ENCODE measurements at places on chromosomes 16 and 17.

GRCh38 chr17:60138769-60139437 lies 10.9 kb upstream of the CA4 start:
- no peak for DNase-seq

DNA sequence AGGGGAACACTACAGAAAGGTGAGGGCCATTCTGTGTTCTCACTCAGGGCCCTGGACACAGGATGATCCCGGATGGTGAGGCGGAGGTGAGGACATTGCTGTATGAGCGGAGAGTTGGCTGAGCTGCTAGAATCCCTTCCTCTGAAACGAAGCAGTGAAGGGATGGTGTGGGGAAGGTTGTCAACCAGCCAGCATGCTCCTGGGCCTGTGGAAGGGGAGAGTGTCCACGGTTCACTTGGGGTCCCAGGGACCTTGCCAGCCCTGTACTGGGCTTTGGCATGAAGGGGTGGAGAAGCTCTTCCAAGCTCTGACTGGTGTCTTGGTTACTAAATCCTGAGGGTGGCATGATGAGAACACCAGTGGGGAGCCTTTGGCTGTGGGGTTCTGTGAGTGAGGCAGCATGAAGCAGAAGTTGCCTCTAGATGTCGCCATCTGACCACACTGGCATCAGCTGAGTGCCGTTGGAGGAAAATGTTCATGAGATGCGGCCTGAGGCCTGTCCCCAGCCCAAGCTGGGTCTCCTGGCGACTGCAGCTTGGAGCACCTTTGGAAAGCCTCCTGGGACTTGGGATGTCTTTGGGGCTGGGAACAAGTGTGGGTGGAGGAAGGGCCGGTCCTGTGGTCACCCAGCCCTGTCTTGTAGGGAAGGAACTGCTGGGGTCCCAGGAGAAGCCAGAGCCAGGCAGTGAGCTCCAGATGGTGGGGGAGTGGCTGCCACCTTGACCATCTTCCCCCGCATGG lies 14.8 kb downstream of the PDP2 start:
- DNase-seq: no peak

DNA sequence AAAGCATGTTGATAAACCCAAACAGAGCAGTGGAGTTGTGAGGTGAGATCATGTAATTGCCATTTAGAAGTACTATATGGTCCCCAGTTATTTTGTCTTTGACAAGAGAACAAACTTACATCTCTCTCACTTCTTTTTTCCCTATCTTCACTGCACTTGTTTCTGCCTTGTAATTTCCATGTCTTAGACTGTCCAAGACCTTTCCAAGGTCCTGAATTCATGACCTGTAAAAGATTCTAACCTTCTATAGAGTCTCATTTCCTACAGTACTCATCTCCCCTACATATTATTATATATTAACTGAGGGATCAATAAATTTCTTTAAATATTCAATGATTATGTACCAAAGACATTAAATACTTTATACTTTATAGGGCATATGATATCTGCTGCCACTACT lies 295.3 kb upstream of the KIF2B start:
- DNase-seq: no peak

GRCh38 chr17:41333836-41334235 lies 16.8 kb downstream of the KRT33A start:
- no peak for DNase-seq

- DNase-seq: no peak
These were observed 9.0 kb upstream of the NGFR start for GRCh38 chr17:49486012-49486641.

DNA sequence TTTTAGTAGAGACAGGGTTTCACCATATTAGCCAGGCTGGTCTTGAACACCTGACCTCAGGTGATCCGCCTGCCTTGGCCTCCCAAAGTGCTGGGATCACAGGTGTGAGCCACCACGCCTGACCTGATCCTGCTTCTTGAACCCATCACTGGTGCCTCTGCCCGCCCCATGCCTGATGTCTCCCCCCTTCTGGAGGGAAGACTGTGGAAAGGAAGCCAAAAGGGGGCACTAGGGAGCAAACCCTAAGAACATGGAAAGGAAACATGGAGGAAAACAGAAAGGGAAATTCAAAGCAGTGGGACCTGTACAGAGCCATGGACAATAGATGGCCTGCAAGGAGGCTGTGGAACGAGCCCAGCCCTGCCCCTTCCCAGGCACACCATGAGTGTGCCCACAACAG lies 31.1 kb upstream of the FASN start:
- no peak for DNase-seq

GRCh38 chr17:82386255-82386831 lies 14.8 kb downstream of the UTS2R start:
- no peak for DNase-seq

GRCh38 chr17:32118835-32119234 lies 23.5 kb upstream of the RHOT1 start:
- DNase-seq: no peak

DNA sequence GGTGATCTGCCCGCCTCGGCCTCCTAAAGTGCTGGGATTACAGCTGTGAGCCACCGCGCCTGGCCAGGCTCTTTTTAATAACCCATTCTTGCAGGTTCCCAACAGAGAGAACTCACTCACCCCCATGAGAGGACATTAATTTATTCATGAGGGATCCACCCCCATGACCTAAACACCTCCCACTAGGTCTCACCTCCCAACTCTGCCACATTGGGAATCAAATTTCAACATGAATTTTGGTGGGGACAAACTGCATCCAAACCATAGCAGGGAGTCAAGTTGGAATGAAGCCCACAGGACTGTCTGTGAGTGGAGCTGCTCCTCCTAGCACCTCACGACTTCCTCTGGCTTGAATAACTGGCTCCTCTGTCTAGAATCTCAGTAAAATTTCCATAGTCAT lies 85.5 kb downstream of the WWP2 start:
- no peak for DNase-seq

DNA sequence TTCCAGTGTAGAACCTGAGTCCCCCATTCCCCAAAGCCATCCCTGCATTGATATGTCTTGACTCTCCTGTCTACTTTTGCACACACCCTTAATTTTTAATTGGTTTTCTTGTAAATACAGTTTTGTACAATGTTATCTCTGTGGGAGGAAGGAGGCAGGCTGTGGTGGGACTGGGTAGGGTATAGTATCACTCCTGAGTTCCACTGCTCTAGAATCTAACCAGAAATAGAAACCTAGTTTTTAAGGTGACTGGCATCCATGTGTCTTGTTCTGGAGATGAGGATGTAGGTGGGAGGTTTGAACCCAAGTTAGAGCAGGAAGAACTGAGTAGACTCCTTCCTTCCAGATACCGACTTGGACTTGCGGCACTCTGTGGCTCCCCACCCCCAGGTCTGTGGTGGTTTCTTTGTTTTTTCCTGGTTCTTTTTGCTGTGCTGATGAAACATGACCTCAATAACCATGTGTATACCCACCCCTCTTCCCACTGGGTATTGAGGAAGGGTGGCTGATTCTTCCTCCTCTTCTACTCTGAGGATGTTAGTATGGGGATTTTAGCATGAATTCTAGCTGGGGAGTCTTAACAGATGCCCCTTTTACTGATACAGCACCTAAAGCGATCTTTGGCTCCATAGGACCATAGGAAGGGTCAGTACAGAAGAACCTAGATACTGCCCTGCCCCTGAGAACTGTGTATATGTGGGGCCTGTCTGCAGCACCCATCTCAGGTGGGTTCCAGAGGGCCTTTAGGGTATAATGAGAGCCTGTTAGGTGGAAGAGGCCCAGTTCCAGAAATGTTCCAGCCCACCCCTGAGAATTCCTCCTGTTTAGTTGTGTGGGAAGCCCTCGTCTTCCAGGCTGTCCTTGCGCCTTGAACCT lies 48.7 kb downstream of the SF3B3 start:
- DNase-seq: no peak

GRCh38 chr16:50178491-50178941 lies 25.4 kb downstream of the TENT4B start:
- DNase-seq: peak; percentile 23

GRCh38 chr17:46109603-46110189 lies 83.5 kb downstream of the KANSL1 start:
- no peak for DNase-seq

DNA sequence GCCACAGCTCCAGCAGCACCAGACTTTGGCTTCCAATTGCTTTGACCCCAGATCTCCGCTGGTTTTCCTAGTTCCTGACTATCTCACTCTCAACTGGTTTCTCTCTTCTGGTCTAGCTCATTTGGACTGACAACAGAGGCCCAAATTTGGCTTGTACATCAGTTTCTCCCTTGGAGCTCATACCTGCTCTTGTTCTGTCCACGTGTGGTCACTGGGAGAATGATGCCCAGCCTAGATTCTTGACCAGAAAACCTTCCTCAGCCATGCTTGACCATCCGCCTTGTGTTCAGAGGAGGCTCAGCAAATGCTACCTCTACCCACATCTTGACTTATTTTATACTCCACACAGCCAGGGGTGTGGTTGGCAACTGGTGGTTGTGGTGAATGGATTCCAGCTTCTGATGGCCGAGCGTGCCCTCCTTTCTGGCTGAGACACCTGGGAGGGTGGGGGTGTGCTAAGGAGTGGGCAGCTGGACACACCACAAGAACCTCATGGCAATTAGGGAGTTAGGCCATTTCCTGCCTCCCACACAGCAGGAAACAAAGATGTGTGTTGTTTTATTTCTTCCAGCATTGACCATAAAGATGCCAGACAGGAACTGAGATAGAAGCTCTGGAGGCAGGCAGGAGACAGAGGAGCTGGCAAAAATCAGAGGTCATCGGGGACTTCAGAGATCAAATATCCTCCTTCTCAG lies 93.8 kb upstream of the FAM20A start:
- no peak for DNase-seq

DNA sequence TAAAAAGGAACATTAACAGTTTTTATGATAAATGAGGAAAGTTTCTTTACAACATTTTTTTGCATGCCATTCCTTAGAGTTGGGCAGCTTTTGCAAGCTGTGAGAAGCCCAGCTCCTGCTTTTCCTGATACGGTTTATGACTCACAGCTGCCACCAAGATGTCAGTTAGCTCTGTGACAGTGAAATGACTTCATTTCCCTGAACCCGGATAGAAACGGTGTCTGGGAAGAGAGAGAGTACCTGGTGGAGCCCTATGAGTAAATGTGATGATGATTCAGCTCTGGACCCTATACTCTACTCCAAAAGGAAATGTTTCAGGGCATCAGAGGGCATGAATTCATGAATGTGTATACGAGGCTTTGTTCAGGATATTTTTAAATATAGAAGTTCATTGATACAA lies 366.3 kb upstream of the HSBP1 start:
- no peak for DNase-seq

GRCh38 chr17:19316761-19317358 lies 45.7 kb downstream of the B9D1 start:
- no peak for DNase-seq

GRCh38 chr17:29927546-29927945 lies 2.5 kb downstream of the SSH2 start:
- no peak for DNase-seq

DNA sequence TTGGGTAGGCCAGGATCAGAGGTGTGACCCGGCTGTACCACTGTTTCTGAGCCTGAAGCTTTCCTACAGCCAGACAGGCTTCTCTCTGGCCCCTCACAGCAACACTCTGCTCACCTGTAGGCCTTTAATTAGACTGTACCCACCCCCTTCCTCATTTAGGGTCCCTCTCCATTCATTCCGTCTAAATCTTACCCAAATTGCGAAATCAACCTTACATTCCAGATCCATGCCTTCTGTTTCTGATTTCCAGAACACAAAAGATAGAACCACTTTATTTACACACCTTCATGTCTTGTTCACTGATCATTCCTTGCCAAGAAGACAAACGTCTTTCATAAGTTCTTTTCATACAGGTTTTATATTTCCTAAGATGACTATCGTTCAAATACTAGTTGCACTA lies 160.8 kb downstream of the ZNF18 start:
- DNase-seq: no peak

GRCh38 chr17:4610162-4610561 lies 25.8 kb downstream of the SMTNL2 start:
- DNase-seq: no peak

GRCh38 chr16:29860218-29860617 lies 2.8 kb downstream of the CDIPT start:
- no peak for DNase-seq

GRCh38 chr16:24993722-24994686 lies 21.2 kb downstream of the ARHGAP17 start:
- DNase-seq: peak; percentile 73

- DNase-seq: no peak
These were observed 25.8 kb downstream of the LITAF start for GRCh38 chr16:11560701-11561453.

GRCh38 chr16:9098377-9099090 lies 7.1 kb downstream of the HAPSTR1 start:
- no peak for DNase-seq

GRCh38 chr17:57130708-57131461 lies 45.8 kb downstream of the AKAP1 start:
- peak; percentile 26 for DNase-seq

GRCh38 chr16:4859190-4859899 lies 12.1 kb downstream of the UBN1 start:
- no peak for DNase-seq

DNA sequence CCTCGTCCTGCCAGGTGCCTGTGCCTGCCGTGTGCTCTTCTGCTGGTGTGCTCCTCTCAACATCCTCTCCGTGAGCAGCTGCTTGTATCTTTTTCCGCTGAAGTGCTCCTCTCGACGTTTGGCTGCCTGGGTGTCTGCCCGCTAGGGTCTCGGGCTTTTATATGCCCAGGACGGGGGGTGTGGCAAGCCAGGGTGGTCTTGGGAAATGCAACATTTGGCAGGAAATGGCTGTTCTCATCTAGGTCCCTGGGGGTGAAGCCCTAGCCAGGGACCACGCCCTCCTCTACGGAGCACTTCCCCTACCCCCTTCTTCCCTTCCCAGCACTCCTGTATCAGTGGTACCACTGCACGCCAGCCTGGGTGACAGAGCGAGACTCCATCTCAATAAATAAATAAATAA lies 49.4 kb downstream of the IQCK start:
- DNase-seq: no peak

DNA sequence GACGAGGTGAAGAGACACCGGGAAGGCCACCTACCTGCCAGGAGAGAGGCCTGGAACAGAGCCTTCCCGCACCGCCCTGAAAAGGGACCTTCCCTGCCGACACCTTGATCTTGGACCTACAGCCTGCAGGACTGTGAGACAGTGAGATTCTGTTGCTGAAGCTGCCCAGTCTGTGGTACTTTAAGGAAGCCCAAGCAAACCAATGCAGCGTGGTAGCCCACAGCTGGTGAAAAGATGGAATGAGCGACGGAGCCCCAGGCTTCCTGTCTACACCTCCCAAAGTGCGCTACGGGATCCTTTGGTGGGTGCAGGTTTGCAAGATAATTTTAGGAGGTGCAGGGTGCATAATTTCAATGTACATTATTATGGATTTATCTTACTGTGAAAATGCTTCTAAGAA lies 33.9 kb downstream of the TNFRSF13B start:
- no peak for DNase-seq

DNA sequence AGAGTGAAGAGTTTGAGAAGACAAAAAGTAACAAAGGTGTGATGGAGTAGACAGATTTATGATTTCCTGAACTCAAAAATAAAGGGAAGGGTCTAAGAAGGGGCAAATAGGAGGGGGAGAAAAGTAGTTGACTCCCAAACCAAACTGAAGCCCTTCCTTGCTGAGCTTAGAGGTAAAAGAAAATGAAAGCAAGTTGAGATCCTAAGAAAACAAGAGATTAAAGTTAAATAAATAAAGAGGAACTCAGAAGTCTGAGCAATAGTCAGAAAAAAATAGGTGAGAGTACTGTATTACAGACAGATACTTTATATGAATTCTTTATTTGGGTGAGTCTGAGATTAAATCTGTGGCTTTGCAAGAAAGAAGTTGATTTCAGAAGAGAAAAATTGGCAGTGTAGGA lies 3.3 kb upstream of the PSMD12 start:
- no peak for DNase-seq

GRCh38 chr17:17042384-17042736 lies at the start of gene MPRIP:
Gene MPRIP, plus strand, starts transcription at chr17:17042457. Its CDS starts 392 bp downstream, at chr17:17042849.
- no peak for DNase-seq

Measured in fibroblast of skin of left biceps (primary cell).